HT-29 (cell line): ENCODE measurements at places on chromosomes 11 and 22.
A peak's percentile ranks its signal among the peaks of the same experiment; 100 is the strongest.

DNA sequence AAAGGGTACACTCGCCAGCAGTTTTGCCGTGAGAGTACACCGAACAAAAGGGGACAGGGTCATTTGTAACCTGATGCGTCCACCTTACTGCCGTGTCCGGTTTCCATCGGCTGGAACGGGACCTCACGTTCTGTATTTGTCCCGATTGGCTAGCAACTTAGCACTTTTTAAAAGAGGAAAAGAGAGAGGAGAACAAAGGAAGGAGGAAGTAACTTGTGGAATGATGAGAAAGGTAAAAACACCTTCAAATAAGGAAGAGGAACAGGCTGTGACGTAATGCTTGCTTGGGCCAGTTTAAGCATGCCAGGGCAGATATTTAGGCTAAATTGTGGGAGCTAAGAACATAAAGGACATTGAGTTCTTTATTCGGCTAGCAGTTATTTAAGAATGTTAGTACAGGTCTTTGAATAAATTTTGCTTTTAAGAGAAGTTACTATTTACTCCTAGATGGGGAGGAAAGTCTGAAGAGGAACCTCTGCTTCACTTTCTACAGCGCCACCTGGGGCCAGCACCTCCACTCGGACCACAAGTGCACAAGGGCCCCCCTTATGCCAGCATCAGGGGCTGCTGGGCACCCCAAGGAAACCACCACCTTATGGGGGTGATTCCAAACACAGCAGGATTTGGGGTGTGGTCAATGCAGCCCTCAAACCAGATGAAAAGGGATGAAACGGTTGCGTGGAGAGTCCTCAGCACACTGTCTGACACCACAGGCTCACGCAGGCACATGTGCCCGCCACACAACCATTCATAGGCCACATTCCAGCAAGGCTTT is 5.8 kb downstream of the ARSA start:
- DNase-seq = peak; percentile 14

DNA sequence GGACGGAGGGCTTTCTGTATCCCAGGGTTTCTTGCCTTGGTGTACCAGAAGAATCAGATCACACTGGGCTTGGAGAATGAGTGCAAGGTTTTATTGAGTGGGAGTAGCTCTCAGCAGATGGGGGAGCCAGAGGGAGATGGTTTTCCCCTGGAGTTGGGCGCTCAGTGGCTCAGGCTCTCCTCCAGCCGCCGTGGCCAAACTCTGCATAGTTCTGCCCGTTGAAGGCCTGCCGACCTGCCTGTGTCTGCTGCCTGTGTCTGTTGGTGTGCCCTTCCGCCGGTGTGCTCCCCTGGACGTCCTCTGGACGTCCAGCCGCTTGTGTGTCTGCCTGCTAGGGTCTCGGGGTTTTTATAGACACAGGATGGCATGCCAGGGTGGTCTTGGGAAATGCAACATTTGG is 4.5 kb upstream of the ALKBH8 start:
- no peak for DNase-seq

DNA sequence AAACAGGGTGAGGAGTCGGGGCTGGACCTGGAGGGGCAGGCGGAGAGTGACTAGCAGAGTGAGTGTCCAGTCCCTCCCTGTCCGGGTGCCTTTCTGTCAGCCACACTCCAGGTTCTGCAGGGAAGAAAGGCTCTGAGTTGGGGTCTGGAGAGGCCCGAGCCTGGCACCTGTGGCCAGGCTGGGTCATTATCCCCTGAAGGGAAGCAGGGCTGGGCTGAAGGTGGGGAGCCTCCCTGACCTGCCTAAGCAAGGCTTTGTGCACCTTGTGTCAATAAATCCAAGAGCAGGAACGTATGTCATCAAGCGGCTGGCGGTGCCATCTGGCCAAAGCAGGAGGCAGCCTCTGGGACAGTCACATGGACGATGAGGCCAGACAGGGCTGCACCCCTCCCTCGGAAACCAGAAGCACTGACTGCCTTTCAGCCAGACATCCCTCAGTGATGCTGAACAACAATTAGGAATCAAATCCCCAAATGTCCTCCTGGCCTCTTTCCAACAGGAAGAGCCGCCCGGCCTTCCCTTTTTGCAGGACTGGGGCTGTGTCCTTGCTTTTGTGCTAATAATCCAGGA is 73.9 kb upstream of the FGF3 start:
- peak; percentile 94 for DNase-seq

DNA sequence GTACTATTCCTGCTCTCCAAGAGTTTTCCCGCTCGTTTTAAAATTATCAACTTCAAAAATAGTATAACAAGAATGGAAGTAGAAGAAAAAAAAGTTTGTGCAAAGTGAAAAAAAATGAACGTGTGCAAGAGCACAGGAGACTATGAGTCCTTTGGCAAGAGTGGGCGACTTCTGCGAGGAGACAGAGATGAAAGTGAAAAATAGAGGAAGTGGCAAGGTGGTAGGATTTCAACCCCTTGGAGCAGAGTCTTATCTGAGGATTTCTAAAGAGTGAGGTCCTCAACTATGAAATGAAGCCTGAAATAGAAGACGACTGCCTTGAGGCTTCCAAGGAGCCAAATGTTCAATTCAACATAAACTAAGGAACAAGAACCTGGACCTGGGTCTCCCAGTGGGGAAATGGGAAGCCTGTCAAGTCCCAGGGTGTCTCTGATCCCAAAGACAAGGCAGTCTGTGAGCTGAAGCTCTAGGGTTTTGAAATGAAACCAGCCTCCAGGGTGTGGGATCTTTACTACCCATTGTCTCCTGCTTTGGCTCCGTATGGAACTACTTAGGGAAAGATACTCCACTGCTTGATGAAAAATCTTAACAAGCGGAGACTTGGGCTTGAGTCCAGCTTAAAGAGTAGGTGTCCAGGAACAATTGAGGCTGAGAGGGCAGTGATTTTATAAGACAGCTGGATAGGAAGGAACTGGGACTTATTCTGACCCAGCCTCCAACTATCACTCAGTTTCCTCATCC is 4.8 kb downstream of the P4HA3 start:
- DNase-seq = no peak

DNA sequence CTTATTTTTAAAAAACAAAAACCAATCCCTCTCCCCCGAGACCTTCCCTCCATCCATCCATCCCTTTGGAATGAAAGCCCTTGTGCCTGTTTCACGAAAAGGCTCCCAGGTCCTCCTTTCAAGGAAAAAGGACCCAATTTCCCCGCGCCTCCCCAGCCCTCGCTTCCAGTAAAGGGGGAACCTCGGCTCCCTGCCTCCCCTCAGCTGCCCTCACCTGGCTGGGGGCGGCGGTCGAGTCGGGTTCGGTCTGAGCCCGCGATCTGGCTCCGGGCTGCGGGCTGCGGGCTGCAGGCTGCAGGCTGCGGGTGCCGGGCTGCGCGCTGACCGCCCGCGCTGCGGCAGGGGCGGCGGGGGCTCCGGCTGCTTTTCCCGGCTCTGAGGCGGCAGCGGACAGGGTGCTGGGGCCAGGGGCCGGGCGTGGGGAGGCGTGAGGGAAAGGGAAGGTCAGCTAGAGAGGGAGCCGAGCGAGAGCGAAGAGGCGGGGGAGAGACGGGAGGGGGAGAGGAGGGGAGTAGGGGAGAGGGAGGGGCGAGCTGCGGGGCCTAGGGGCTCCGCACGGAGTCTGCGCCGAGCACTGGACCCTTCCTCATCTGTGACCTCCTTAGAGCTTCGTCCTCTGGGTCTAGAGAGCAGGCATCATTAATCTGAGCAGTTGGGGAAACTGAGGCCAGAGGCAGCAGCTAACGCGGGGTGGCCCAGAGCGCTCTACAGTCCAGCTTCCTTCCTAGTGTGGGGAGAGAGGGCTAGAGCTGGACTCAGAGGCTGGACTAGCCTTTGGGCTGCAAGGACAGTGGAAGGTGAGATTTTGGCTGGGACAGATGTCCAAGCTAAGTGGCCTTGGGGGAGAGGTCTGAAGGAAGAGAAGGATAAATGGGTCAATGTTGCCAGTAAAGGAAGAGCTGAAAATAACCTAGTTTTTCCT is at the start of gene C1QTNF4:
Gene C1QTNF4 (minus strand): TSS at position 478 of the 922 bp plus-strand sequence. CDS start 3,601 bp downstream, outside the sequence.
- no peak for DNase-seq
